ENCODE measurements at places on chromosomes 11 and 22.

- DNase-seq: no peak
Measured at GRCh38 chr11:67053896-67054329, 2.7 kb upstream of the RHOD start.

- DNase-seq: no peak
Measured at GRCh38 chr11:75560644-75561043, 1.4 kb upstream of the SERPINH1 start.

GRCh38 chr11:29490938-29491337 lies 525.9 kb downstream of the KCNA4 start:
- DNase-seq: no peak

GRCh38 chr22:44026630-44027511 lies 2.8 kb downstream of the PARVB start:
- DNase-seq: no peak

- DNase-seq: no peak
Measured at GRCh38 chr11:77981346-77981947, 13.0 kb downstream of the INTS4 start.

GRCh38 chr11:70225681-70226177 lies 22.6 kb downstream of the FADD start:
- DNase-seq: no peak

GRCh38 chr11:8810540-8811301 lies 100.3 kb upstream of the AKIP1 start:
- peak; percentile 85 for DNase-seq

DNA sequence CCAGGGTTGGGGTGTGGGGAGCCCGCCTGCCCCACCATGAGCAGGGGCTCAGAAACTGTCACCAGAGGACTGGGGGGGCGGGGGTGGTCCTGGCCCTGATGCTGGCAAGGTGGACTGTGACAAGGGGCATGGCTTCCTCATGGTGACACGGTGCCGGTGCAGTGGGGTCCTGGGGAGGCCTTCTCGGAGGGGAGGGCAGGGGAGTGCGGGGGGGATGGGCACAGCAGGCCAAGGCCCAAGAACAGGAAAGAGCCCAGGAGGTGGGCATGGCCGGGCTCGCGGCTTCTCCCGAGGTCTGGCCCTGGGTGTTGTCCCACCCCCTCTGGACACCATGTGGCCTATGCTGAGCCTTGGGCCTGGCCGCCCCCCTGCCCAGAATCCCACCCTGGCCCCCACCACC lies 47.2 kb downstream of the MOB2 start:
- no peak for DNase-seq

GRCh38 chr11:63142459-63142858 lies 1.6 kb downstream of the SLC22A24 start:
- DNase-seq: no peak

DNA sequence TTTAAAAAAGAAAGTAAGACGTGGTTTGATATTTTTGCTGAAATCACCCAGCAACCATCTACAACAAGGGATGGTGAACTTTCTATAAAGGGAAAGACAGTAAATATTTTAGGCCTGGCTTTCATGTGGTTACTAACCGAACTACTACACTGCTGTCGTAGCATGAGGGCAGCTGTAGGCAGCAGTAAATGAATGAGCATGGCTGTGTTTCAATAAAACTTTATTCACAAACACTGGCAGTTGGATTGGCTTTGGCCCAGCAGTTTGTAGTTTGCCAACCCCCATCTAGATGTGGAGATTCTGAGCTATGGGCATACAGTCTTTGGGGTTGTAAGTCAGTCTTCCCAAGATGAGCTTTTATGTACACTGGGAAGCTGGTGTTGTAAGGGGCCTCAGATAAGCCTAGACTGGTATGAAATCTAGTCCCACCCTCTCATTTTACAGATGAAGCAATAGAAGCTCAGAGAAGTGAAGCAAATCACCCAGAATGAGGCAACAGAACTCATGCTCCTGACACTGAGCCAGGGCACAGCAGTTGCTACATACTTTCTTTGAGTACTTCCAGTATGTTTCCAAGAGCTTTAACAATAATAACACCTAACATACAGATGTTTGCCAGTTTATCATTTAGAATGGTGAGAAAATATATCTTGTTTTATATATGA lies 204.4 kb downstream of the ADAMTS15 start:
- DNase-seq: no peak

DNA sequence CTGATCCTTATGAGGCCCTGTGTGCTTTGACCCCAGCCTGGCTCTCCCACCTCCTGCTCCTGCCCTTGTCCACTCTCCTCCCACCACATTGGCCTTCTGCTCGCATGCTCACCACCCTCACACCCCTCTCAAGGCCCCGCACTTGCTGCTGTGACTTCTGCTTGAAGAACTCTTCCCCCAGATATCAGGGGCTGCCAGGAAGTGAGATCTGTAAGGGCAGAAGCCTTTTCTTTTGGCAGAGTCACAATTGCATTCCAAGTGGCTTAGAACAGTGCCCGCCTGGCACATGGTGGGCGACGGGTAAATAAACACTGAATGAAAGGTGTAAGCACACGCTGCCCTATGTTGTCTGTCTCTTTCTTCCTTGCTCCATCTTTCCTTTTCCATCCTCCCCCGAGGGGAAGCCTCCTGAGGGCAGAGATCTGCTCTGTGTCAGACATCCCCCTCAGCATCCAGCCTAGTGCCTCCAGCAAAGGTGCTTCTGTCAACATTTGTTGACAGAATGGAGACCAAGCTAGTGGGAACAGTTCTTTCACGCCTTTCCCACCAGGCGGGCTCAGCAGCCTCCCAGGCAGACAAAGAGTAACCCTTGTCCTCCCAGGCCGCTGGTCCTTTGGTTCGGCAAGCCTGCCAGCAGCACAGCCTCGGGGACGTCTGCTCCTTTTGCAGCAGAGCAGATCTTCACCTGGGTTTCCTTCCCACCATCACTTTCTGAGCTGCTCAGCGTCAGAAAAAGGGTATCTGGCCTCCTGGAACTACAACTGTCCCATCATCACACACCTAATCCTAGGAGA lies 10.0 kb upstream of the PEX26 start:
- DNase-seq: no peak

DNA sequence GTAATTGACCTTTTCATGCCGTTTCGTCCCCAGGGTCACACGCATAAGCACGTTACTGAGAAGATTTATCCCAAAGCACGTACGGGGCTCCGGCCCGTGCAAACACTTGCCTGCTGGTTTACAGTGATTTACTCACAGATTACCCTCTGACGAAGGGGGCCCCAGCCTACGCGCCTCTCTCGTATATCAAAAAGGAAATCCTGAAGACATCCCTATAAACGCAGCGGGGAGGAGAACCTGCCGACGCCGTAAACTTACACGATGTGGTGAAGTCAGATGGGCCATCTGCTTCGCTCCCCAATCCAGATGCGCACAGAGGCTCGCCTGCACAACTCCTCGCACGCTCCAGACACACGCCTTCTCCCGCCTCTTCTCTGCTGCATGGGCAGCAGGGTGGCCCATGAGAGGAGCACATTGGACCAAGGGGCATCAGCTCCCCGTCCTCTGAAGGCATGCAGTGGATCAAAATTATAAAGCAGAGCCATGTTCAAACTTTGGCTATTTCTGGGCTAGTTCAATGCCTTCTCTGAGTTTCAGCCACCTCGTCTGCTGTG lies 123.6 kb downstream of the MN1 start:
- no peak for DNase-seq

DNA sequence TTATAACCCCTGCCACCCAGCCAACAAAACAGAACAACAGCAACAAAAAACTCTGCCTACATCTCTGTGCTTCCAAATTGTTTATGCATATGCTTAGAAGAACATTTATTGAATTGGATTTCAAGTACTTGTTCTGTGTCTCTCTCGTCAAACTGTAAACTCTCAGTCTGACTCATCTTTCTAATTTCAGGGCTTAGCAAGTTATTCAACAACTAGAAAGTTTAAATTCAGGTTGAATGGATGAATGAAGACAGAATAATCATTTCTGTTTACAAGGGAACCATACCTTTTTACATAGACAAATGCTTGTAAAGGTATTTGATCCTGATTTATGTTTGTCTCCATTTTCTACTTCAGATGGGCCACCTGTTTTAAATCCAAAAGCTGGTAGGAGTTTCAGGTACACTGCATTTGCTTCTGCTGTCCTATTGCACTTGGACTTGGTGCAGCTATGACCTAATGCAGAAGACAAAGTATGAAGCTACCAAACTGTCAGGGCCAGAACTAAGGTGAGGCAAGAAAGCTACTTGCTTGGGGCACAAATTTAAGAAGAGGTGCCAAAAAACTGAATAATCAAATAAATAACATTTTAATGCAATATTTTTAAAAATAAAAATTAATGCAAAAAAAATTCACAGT lies 1.6 kb upstream of the FBXO3 start:
- no peak for DNase-seq

DNA sequence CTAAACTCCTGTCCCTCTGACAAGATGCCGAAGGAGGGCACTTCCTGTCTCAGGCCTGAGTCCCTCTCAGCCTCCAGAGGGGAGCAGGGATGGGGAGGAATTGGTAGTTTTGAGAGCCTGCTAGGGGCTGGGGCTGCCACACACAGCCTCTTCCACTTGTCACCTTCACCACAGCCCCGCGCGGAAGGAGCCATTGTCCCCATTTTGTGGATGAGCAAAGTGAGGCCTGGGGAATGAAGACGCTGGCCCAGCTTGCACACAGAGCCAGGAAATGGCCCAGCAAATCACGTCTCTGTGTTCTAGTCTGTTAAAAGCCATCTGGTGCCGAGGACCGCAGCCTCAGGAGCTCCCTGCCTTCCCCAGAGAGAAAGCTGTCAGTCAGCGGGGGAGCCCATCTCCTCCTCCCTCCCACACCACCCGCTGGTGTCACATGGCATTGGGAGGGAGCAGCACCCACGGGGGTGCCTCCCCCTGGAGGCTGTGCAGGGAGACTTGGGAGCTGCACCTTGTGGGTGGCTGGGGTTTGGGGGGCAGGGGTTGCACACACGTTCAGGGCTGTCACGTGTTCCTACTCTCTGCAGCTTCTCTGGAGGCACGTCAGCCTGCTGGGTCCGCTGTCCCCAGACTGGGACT lies 34.6 kb downstream of the RASD2 start:
- no peak for DNase-seq

- no peak for DNase-seq
Measured at GRCh38 chr22:30212363-30212995, 34.1 kb downstream of the LIF start.

DNA sequence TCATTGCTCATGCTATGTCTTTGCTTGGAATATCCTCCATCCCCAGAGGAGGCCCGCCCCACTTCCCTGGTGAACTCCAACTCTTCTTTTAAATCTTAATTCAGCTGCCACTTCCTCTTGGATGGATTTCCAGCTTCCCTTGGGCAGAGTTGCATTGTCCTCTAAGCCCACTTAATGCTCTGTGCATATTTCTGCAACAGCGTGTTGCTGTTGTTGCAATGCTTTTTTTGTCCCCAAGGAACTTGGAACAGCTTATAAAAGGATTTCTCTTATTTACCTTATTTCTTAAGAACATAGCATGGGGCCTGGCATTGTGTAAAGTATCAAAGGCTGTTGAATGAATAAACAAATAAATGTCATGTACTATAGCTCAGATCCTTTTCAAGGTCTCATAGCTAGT lies 507.4 kb downstream of the METTL15 start:
- DNase-seq: no peak

GRCh38 chr11:75845324-75845723 lies 30.3 kb downstream of the UVRAG start:
- no peak for DNase-seq

- no peak for DNase-seq
Measured at GRCh38 chr22:19760058-19760950, at the start of gene TBX1. Gene TBX1, plus strand, starts transcription at chr22:19760778. Its CDS starts 66 bp downstream, at chr22:19760844.

- DNase-seq: no peak
Measured at GRCh38 chr22:32775957-32776356, 25.5 kb upstream of the TIMP3 start.

DNA sequence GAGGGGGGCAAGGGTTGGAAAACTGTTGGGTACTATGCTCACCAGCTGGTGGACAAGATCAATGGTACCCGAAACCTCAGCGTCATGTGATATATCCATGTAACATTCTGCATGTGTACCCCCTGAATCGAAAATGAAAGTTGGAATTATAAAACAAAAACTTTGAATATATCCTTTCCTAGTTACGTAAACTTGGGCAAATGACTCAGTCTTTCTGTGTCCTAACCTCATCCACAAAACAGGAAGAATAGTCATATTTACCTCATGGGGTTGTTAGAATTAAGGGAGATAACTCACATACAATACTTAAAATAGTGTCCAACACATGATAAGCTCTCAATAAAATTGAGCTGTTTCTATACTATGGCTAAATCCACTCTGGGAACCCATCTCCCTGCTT lies 620.1 kb upstream of the KIRREL3 start:
- no peak for DNase-seq

- no peak for DNase-seq
Measured at GRCh38 chr11:117203069-117203407, 3.9 kb downstream of the TAGLN start.

DNA sequence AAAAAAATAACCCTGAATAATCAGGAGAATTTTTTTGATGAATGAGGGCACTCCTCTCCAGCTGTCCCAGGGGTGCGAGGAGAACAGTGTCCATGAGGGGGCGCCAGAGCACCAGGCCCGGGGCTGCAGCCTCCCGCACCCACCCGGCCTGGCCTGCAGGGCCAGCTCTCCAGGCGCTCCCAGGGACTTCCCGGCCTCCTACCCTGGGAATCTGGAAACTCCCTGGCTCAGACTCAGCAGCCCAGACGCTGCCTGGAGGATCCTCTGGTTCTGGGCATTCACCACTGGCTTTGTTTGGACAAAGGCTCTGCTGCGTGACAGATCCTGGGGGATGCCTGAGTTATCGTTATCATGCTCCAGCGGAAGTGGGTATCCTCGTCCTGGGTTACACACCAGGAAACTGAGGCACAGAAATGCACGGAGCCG lies 31.0 kb downstream of the MCM5 start:
- peak; percentile 54 for DNase-seq

DNA sequence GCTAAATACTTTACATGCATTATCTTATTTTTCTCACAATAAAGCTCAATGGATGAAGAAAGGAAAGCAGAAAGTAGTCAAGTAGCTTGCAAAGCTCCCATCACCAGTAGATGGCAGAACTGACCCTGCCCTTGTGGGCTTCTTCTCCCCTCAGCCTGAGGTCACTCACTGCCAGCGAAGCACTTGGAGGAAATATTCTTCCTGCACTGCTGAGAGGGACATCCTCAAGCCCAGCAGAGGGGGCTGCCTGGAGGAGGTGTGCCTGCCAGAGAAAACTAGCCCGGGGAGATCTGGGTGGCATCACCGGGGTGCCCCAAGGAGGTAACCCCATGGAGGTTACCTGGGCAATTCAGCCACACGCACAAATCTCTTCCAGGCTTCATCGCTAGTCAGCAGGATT lies 6.6 kb downstream of the APOL4 start:
- DNase-seq: no peak

DNA sequence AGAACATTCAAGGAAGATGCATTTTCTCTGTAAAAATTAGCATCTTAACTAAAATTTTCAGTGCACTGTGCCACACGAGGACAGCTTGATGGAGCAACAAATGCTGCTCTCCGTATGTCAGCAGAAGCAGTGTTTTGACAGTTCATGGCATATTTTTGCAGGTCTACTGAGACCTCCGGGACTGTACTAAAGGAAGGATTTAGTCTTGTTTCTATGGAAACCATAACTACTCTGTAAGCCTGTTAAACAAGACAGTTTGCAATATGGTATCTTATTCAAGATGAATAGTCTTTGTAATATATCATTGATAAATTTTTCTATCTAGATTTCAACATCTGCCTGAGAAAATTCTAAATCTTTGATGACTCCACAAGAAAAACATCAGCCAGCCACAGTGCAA lies 184.0 kb upstream of the GUCY1A2 start:
- DNase-seq: peak; percentile 15

Measured in spinal cord (tissue), 10 donors.